ENCODE measurements at places on chromosomes 2 and 18.

DNA sequence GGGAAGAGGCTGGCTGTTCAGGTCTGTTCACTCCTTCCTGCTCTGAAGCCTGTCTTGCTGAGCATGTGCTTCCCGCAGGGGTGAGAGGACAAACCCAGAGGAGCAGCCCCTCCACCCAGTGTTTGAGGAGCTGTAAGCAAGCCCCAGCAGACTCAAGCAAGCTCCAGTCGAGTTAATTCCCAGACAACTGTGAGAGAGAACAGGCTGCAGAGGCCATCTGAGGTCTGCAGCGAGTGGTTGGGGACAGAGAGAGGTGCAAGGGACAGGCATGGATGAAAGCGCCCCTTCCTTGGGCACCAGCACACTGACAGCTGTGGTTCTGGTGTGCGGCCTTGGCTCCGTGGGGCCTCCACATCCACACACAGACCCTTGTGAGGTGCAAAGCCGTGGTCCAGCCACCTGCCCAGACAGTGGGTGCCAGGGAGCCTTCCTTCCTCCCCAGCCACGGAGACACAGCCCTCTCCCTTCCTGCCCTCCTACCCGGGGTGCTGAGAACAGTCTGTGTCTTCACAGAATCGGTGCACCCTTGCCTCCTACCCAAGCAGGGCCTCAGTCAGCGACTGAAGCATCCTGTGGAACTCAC is 36.2 kb downstream of the MAL start:
- no peak for DNase-seq

DNA sequence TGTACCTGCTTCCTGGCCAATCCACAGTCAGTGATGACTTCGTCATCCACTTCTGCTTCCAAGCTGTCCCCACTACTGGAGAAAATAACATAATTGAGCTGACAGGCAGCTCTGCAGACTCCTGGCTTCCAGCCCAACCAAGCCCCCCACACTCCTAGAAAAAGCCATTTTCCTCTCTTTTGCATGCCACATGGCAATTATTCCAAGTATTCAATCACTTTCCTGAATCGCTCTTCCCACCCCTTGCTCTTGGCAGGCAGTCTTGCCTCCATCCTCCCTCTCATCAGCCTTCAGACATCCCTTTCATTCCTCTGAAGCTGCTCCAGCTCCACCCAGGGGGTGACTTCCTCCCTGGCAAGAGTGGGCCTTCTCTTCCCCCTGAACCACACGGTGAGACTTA is 14.3 kb upstream of the ST8SIA5 start:
- DNase-seq = no peak

- no peak for DNase-seq
These were observed 188.8 kb upstream of the EPC2 start for GRCh38 chr2:148455791-148456190.

DNA sequence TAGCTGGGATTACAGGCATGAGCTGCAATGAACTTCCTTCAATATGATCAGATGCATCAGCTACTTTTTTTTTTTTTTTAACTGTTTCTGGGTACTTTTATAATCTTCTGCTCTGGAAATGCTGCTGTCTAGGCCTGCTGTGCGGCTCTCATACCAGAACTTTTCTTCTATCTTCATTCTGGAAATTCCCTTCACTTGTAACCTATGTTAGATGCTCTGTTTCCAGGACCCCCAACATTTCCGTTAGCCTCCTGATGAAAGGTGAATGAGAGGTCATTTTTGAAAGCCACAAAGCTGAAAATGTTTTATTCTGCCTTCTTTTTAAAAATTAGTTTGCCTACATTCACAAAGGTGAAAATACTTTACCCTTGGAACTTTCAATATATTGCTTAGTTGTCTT is 8.6 kb downstream of the AGFG1 start:
- no peak for DNase-seq

DNA sequence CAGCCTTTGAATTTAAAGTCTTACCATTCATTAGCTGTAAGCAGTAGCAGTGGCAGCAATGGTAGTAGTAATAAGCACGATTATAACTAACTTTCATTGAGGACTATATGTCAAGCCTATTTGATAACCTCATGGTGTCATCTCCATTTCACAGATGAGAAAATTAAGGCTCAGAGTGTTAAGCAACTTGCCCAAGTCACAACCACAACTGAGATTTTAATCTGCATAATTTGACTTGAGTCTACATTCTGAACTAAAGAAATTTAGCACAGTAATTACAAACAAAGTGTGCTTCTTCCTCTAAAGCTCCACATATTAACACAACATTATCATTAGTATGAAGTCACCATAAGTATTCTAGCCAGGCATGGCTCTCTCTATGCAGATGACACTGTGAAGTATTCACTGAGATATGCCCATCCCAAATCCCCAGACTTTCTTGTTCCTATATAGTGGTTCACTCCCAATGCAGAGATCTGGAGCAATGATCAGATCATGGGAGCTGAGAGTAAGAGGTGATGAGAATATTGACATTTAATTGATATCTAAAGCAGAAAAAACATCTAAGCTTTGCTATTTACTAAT is 120.2 kb downstream of the ATAD2B start:
- DNase-seq = no peak

DNA sequence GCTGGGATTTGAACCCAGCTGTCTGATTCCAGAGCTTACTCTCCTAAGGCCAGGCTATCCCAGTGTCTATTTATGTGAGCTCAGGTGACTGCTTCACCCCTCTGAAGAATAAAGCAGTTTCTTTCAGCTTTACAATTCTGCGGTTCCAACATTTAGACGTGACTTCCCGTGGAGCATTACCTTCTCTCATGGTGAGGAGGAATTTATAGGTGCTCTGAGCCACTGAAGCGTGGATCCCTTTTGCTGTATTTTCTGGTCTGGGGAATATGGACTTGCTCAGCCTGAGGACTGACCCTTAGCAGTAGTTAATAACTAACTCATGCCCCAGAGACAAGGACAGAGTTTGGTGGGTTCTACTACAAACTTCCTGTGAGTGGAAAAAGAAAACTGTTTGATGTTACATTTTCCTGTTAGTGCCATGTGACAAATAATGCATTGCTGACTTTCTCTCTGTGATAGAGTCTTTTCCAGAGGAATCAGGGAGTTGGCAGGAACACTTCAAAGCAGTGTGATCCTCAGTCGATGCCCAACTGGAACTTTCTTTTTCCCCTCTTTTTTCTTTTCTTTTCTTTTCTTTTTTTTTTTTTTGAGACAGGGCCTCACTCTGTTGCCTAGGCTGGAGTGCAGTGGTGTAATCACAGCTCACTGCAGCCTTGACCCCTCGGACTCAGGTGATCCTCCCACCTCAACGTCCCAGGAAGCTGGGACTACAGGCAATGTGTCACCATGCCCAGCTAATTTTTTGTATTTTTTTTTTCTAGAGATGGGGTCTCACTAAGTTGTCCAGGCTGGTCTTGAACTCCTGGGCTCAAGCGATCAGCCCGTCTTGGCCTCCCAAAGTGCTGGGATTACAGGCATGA is 21.9 kb downstream of the CASP10 start:
- no peak for DNase-seq

- no peak for DNase-seq
These were observed 67.3 kb downstream of the SNORC start for GRCh38 chr2:232937278-232937906.

DNA sequence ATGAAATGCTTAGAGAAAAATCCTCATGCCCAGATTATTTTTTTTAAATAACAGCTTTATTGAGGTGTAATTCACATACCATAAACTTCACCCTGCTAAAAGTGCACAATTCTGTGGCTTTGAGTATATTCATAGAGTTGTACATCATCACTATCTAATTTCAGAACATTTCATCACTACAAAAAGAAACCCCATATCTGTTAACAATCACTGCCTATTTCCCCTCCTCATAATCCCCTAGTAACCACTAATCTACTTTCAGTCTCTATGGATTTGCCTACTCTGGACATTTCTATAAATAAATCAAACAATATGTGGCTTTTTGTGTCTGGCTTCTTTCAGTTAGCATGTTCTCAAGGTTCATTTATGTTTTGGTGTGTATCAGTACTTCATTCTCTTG is 51.4 kb downstream of the OSBPL1A start:
- DNase-seq = no peak

DNA sequence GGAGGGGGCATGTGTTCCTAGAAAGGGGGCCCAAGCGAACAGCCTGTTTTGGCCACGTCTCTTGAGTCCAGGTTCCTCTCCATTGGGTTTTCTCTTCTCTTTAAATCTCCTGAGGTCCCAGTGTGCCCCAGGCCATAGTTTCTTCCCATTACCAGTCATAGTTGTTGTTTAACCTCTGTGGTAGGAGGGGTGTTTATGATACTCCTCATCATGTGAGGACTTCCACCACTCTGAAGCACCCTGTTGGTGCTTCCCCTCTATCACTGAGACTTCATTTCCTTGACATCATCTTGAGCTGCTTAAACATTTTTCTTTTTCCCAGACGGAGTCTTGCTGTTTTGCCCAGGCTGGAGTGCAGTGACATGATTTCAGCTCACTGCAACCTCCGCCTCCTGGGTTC is 45.9 kb downstream of the WIPF1 start:
- DNase-seq = no peak

- no peak for DNase-seq
These were observed 912.2 kb upstream of the PIK3C3 start for GRCh38 chr18:41042866-41043265.

DNA sequence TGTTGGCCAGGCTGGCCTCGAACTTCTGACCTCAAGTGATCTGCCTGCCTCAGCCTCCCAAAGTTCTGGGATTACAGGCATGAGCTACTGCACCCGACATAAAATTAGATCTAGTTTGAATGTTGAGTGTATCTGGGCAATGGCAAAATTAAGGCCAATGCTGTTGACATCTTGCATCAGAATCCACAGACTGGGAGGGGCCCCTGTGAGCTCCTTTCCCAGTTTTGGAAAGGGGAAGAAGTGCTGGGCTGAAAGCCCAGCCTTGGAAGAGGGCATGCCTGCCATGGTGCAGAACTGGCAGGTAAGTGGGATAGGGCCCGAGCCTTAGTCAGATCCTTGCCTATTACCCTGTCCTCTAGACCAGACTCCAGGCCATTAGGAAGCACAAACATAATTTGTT is 4.5 kb upstream of the MYOM1 start:
- no peak for DNase-seq

- no peak for DNase-seq
These were observed 66.8 kb upstream of the DNER start for GRCh38 chr2:229780856-229781773.

DNA sequence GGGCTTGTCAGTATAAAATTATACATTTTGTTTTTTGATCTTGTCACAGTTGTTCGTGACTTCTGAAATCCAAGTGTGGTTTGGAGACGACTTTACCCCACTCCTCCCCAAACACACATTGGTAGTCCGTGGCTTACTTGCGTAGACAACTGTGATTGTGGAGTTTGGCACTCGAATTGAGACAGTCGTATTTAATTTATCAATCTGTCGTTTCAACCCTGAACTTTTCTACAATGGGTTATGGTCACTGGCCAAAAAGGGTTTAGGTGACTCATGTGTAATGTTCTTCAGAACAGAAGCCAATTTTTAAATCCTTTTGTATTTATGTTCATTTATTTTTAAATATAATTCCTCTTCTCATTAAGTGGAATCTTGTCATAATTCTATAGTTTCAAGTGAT is 129.9 kb downstream of the SPTBN1 start:
- DNase-seq = no peak

- no peak for DNase-seq
These were observed 1615.2 kb upstream of the ACVR2A start for GRCh38 chr2:146229508-146230155.

DNA sequence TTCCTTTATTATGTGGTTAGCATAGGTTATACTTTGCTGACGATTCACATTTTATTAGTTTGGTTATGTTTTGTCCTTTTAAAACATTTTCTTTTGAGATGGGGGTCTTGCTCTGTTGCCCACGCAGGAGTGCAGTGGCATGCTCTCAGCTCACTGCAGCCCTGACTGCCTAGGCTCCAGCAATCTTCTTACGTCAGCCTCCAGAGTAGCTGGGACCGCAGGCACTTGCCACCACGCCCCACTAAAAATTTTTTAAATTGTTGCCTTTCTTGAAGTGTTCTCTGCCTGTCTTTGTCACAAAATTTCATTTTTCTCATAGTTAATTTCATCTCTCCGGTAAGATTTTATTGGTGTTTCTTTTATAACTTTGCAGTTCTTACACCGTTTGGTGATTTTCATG is 18.9 kb downstream of the HRH4 start:
- no peak for DNase-seq

DNA sequence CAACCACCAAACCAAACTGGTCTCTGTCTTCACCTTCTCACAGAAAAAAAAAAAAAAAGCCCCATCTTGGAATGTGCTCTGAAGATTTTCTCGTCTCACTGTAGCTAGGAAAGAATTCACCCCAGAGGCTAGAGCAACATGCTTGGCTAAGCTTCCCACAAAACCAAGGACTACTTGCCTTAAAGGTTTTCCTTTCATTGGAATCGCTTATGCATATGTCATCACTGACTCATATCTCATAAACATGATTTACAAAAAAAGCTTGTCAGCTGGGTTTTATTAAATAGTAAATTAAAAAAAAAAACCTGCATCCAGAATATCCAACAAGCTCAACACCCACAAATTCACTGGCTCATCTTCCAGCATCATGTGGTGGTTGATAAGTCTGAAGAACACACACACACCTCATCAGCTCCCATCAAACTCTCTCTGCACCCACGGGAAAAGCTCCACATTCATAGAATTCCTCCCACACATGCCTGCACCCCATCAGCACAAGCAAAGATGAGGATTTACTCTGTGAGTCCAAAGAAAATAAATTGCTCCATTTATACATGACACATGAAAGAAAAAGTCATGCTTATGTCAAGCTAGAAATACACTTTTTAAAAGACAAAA is 182.0 kb upstream of the TRIB2 start:
- no peak for DNase-seq

DNA sequence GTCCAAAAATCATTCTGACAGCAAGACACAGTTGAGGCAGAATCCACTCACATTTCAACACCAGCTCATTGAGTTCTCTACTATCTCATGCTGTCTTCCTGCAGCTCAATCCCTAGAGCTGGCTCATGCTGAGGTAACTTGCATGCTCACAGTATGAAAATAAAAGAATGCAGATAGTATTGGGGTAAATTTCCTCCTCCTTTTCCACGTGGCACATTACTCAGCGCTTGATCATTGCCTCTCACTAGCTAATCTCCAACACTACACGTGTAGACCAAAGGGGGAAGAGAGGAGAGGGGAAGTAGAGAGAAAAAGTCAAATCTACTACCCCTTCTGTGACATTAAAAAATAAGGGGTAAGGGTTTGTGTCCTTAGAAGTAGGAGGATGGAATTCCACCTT is 300.6 kb downstream of the AFF3 start:
- no peak for DNase-seq

DNA sequence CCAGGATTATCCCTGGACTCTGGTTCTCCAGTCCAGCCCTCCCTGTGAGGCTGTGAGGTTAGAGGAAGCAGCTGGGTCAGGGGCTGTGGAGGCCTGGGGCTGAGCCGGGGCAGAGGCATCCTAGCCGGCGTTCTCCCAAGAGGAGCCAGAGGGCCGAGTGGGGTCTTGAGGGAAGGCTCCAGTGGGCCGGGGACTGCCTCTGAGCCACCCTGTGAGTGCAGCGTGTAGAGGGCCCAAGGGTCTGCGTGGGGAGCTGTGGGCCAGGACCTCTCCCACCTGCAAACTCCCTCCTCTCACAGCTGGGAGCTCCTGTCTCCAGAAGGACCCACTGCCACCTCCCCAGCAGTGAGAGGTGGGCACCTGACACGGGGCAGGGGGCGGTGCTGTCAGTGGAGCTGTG is 41.0 kb downstream of the GLI2 start:
- DNase-seq = no peak

GRCh38 chr2:159187106-159187505 is 99.4 kb downstream of the WDSUB1 start:
- DNase-seq = no peak

- DNase-seq = no peak
These were observed 150.4 kb downstream of the PTH2R start for GRCh38 chr2:208556983-208557484.

- DNase-seq = no peak
These were observed 105.6 kb downstream of the TNS1 start for GRCh38 chr2:217897091-217897715.
